ENCODE measurements at places on chromosomes 5 and 9. TPM values are rescaled to one million over a fixed set of nuclear protein-coding genes. Genes with fewer than 3 reads are reported as not detected.
A peak's percentile ranks its signal among the peaks of the same experiment; 100 is the strongest.

GRCh38 chr9:121906074-121906870 lies 186.8 kb downstream of the TTLL11 start:
- DNase-seq: no peak

DNA sequence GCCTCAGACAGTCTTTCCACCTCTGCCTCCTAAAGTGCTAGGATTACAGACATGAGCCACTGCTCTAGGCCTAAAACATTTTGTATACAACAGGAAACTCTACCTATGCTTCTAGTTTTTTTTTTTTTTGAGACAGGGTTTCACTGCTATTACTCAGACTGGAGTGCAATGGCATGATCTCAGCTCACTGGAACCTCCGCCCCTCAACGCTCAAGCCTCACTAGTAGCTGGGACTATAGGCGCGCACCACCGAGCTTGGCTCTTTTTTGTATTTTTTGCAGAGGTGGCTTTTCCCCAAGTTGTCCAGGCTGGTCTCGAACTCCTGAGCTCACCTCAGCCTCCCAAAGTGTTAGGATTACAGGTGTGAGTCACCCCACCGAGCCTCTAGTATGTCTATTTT lies 5.4 kb downstream of the HSPA9 start:
- no peak for DNase-seq

DNA sequence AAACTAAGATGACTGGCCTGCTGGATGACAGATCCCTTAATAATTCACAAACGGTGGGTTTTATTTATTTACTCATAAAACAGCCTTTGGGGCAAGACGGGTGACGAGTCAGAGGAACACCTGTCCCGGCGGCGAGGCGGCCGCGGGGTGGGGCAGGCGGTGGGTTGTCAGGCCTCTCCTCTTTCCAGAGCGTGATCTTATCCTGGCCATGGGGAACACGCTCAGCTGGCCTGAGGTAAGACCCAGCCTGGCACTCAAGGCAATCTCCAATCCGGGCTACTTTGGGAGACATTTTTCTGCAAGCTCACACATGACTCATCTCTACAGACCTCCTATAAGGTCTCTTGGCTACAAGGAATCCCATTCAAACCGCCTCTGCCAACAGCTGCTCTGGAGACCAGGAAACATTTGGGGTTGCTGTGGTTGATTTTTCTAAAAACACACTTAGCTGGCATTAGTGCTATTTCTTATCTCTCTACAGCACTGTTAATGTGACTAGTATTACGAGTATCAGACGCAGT lies 6.3 kb downstream of the RAPGEF1 start:
- peak; percentile 52 for DNase-seq

- DNase-seq: no peak
Measured at GRCh38 chr5:89065919-89066318, 182.9 kb upstream of the MEF2C start.

- DNase-seq: no peak
Measured at GRCh38 chr5:160369990-160370712, at the start of gene C1QTNF2. Gene C1QTNF2 (minus strand): TSS chr5:160370626. CDS start chr5:160355011, 15,615 bp downstream.

- no peak for DNase-seq
Measured at GRCh38 chr5:88657906-88658775, 224.8 kb downstream of the MEF2C start.

Gene MYMK
- total RNA-seq: not detected

Gene PCDHGA7
- total RNA-seq: 0.26 TPM
